ENCODE measurements at places on chromosomes 11 and 22. TPM values are rescaled to one million over a fixed set of nuclear protein-coding genes. Genes with fewer than 3 reads are reported as not detected.
A peak's percentile ranks its signal among the peaks of the same experiment; 100 is the strongest.

Gene PKNOX2
- 30.1 TPM for total RNA-seq

Gene ASCL2
- total RNA-seq = not detected

Gene ZP1
- not detected for total RNA-seq

Gene MOGAT2
- total RNA-seq = not detected

Gene RNF169
- 15.9 TPM for total RNA-seq

Gene GAB4
- not detected for total RNA-seq

Gene TPBGL
- total RNA-seq = not detected

Gene PARVG
- 2.6 TPM for total RNA-seq

Gene SULT4A1
- not detected for total RNA-seq

- no peak overlapping the region for H3K4me3 ChIP-seq
- no peaks in the 10 kb centered on the region for H3K36me3 ChIP-seq
- no peaks in the 10 kb centered on the region for H3K27me3 ChIP-seq
- H3K27ac ChIP-seq = no peak overlapping the region
- no peak for DNase-seq
Observed at GRCh38 chr22:49524362-49524761, 303.3 kb downstream of the BRD1 start.

- H3K27me3 ChIP-seq = no peaks in the 10 kb centered on the region
- H3K36me3 ChIP-seq = no peaks in the 10 kb centered on the region
- H3K27ac ChIP-seq = peak overlapping the region; percentile 63
- peak overlapping the region; percentile 67 for H3K4me3 ChIP-seq
- no peak for DNase-seq
Observed at GRCh38 chr22:20206709-20207215, 55.9 kb upstream of the CCDC188 start.

DNA sequence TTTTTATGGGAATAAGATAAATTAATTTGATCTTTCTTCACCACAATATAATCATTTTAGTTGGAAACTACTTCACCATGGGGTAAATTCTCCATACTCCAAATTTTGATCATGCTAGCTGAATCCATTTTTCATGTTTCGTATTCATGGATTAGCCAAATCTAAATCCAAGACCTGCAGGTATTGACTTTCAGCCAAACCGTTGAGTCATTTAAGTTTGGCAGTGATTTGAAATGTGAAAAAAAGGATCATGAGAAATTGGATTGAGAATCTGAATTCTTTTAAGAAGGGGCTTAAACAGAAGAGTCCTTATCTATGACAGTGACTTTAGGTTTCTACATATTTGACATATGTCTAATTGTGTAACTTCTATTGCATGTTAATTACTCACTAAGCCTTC lies 5.3 kb downstream of the GAS2 start:
- H3K36me3 ChIP-seq = no peaks in the 10 kb centered on the region
- DNase-seq = no peak
- peak overlapping the region; percentile 5 for H3K4me3 ChIP-seq
- H3K27me3 ChIP-seq = no peaks in the 10 kb centered on the region
- peak overlapping the region; percentile 78 for H3K27ac ChIP-seq
- H3K4me1 ChIP-seq = peaks cover 48% of the 10 kb centered on the region

DNA sequence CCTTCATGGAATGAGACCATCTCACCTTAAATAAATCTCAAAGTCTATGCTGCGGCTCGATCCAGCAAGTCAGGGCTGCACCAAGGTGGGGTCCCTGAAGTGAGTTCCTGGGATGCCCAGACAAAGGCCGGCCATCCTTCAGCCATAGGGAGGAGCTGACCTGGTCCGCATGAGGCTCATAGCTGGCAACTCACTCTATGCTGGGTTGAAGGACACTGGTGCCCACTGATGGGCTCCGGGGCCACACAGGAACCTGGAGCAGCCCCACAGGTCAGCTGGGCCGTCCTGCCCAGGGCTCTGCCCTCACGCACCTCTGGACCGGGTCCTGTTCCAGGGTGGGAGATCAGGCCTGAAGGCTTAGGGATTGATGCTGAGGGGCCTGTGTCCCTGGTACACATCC lies 1339.3 kb downstream of the TBC1D22A start:
- H3K4me3 ChIP-seq = no peak overlapping the region
- H3K27ac ChIP-seq = no peak overlapping the region
- H3K27me3 ChIP-seq = no peaks in the 10 kb centered on the region

DNA sequence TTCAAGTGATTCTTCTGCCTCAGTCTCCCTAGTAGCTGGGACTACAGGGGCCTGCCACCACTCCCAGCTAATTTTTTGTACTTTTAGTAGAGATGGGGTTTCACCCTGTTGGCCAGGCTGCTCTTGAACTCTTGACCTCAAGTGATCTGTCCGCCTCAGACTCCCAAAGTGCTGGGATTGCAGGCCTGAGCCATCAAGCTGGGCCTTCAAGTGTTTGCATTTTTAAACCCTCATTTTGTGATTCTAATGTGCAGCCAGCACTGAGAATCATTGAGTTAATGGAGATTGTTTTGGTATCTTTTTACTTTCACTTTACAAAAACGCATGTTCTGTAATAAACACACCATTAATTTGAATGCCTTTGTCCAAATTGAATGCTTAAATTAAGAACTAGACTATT lies 3.4 kb downstream of the TYR start:
- H3K4me3 ChIP-seq = no peak overlapping the region
- H3K27me3 ChIP-seq = no peaks in the 10 kb centered on the region
- DNase-seq = no peak
- H3K27ac ChIP-seq = no peak overlapping the region
- no peaks in the 10 kb centered on the region for H3K36me3 ChIP-seq

DNA sequence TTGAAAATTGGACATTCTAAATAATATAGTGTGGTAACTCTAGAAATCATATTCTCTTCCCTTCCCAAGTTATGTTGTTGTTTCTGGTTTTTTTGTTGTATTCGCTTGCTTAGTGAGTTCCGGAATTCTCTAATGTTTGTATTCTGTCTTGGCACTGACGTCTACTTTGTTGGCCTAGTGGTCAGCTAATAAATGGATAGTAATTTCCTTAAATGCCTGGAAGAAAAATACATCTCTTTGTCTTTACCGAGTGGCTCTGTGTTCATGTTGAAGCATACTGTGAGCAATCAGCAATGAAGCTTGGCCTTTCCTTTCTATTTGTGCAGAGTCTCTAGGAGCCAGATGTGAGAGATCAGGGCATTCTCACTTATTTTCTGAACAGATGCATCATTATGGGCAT lies 1225.7 kb downstream of the JRKL start:
- no peak overlapping the region for H3K27ac ChIP-seq
- no peaks in the 10 kb centered on the region for H3K4me1 ChIP-seq
- no peaks in the 10 kb centered on the region for H3K36me3 ChIP-seq
- H3K4me3 ChIP-seq = no peak overlapping the region

- H3K4me1 ChIP-seq = no peaks in the 10 kb centered on the region
- H3K4me3 ChIP-seq = no peak overlapping the region
- H3K27ac ChIP-seq = no peak overlapping the region
- peaks cover 6% of the 10 kb centered on the region for H3K27me3 ChIP-seq
Observed at GRCh38 chr22:22825213-22825593, 62.4 kb upstream of the IGLL5 start.

DNA sequence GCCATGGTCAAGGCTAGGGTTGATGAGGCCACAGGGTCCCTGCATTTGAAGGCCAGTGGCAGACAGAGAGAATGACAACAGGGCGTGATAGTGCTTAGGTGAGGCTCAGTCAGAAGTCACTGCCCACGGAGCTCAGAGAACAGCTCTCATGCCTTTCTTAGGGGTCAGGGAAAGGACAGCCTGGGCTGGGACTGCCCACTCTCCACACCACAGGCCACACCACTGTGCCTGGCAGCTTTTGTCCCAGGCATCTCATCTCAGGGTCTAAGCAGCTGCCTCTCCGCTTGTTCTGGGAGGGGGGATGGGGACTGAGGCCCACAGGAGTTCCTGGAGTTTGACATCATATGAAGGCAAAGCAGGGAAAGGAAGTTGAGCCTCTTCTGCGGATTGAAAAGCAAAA lies 150.2 kb upstream of the B3GAT1 start:
- H3K4me3 ChIP-seq = no peak overlapping the region
- no peak overlapping the region for H3K27ac ChIP-seq
- no peaks in the 10 kb centered on the region for H3K36me3 ChIP-seq
- H3K27me3 ChIP-seq = no peaks in the 10 kb centered on the region
- no peaks in the 10 kb centered on the region for H3K4me1 ChIP-seq

DNA sequence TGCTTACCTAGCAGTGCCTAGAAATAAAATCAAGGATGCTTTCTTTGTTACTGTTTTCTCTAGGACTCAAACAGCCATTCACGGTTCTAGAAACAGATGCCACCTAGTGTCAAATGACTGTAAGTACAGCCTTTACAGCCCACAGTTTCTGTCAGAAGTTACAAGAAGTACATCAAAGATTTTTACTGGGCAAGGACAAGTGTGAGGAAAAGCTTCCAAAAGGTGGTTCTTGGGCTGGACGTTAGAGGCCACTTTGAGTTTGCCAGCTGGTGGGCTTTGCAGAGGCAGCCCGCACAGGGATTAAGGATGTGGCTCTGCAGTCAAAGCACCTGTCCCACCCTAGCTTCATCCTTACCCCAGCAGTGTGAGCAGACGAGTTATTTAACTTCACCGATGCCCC lies 6.9 kb downstream of the KMT5B start:
- H3K4me3 ChIP-seq = no peak overlapping the region
- H3K36me3 ChIP-seq = no peaks in the 10 kb centered on the region
- H3K27me3 ChIP-seq = no peaks in the 10 kb centered on the region

GRCh38 chr11:37908219-37908548 lies 1310.1 kb upstream of the RAG2 start:
- no peaks in the 10 kb centered on the region for H3K36me3 ChIP-seq
- H3K27ac ChIP-seq = no peak overlapping the region
- no peak for DNase-seq
- H3K4me3 ChIP-seq = no peak overlapping the region

DNA sequence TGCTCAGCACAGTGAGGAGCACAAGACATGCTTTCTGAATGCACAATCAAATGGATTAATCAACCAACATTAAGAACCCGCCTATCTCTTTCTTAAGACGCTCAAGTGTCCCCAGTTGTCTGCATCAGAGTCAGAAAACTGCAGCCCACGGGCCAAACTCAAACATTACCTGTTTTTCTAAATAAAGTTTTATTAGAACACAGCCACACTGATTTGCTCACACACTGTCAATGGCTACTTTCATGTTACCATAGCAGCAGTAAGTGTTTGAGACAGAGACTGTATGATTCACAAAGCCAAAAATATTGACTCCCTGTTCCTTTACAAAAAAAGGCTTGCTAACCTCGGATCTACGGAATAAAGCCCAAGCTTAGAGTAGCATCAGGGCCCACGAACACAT lies 49.0 kb upstream of the ISX start:
- H3K36me3 ChIP-seq = no peaks in the 10 kb centered on the region
- H3K4me1 ChIP-seq = no peaks in the 10 kb centered on the region
- H3K27ac ChIP-seq = no peak overlapping the region
- H3K4me3 ChIP-seq = no peak overlapping the region
- no peak for DNase-seq
- H3K27me3 ChIP-seq = peaks cover 6% of the 10 kb centered on the region

GRCh38 chr22:30286813-30287647 lies 2.3 kb downstream of the CASTOR1 start:
- H3K27ac ChIP-seq = no peak overlapping the region
- H3K4me3 ChIP-seq = no peak overlapping the region
- no peaks in the 10 kb centered on the region for H3K36me3 ChIP-seq

DNA sequence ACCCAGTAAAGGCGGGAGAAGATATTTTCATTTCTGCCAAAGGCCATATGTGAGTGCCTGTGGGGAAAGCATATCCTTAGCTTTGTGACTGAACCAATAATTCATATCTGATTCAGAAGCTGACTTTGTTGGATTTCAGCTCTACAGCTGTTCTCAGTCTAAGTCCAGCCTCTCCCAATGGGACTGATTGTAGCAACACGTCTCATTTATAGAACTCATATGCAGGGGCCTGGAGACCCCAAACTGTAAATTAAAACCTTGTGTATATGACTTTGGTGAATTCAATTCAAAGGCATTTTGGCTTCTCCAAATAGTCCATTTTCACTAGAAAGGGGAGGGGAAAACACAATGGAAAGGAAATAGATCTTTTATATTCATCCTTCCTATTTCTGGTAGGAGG lies 250.4 kb upstream of the SORL1-AS1 start:
- no peak overlapping the region for H3K4me3 ChIP-seq
- no peak for DNase-seq
- H3K4me1 ChIP-seq = no peaks in the 10 kb centered on the region
- no peak overlapping the region for H3K27ac ChIP-seq
- H3K36me3 ChIP-seq = no peaks in the 10 kb centered on the region
- H3K27me3 ChIP-seq = no peaks in the 10 kb centered on the region

GRCh38 chr11:115409691-115410220 lies 94.5 kb downstream of the CADM1 start:
- H3K36me3 ChIP-seq = no peaks in the 10 kb centered on the region
- DNase-seq = no peak
- H3K4me1 ChIP-seq = peaks cover 20% of the 10 kb centered on the region
- no peak overlapping the region for H3K4me3 ChIP-seq
- no peak overlapping the region for H3K27ac ChIP-seq

DNA sequence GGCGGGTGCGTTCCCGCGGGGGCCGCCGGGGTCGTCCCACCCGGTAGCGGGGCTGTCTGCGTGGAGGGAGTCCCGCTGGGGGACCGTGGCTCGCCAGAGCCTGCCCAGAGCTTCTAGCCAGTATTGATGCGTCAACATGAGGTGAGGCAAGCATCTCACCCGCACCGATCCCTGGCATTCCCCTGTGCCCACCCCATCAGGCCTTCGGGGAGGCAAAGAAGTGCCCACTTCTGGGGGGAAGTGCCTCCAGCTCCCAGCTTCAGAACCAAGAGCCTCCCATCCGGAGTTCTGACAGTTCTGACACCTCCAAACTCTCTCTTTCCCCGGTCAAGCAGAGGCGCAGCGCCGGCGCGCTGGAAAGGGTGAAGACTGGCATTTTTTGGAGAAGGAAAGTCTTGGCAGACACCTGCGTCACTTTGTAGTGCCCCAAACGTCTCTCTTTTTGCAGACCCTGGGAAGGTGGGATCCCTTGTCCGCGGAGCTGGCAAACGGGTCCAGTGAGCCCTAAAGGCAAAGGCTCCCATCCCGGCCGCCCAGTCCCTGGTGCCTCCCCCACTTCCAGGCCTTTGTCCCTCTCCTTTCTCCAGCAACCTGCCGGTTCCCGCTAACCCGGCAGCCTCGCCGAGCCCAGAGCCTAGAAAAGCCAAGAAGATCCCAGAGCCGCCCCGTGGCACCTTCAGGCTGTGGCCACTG lies 3.2 kb upstream of the PAX6 start:
- no peaks in the 10 kb centered on the region for H3K36me3 ChIP-seq
- no peak overlapping the region for H3K27ac ChIP-seq
- H3K4me3 ChIP-seq = peak overlapping the region; percentile 71
- H3K27me3 ChIP-seq = no peaks in the 10 kb centered on the region

DNA sequence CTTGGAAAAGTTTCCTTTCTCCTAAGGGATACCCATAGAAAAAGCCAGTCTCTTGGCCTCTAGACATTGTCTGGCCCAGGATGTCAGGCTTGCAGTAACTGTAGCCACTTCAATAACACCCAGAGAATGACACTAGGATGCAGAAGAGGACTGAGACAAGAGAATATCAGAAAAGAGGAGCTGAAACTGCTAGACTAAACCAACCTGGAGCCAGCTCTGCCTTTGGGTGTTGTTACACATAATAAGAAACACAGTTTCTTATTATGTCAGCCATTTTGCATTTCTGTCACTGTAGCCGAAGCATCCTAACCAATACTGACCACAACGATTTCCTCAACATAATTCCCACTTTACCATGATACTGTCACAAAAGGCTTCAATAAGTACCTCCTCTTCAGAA lies 72.2 kb upstream of the RCN1 start:
- no peaks in the 10 kb centered on the region for H3K36me3 ChIP-seq
- no peak for DNase-seq
- H3K27me3 ChIP-seq = peaks cover 2% of the 10 kb centered on the region
- H3K4me3 ChIP-seq = no peak overlapping the region
- H3K4me1 ChIP-seq = no peaks in the 10 kb centered on the region

Data from psoas muscle (tissue), 8 donors.